T-helper 17 cell (primary cell): ENCODE measurements at places on chromosomes 3 and 15. TPM values are rescaled to one million over a fixed set of nuclear protein-coding genes. Genes with fewer than 3 reads are reported as not detected.

- peak overlapping the region; percentile 95 for H3K4me3 ChIP-seq
- H3K36me3 ChIP-seq = no peaks in the 10 kb centered on the region
- DNase-seq = no peak
- peaks cover 33% of the 10 kb centered on the region for H3K4me1 ChIP-seq
- peaks cover 14% of the 10 kb centered on the region for H3K27me3 ChIP-seq
- peak overlapping the region; percentile 79 for H3K27ac ChIP-seq
Observed at GRCh38 chr15:40108061-40108854, 421 bp downstream of the BMF start.

Gene CPN2
- not detected for total RNA-seq

DNA sequence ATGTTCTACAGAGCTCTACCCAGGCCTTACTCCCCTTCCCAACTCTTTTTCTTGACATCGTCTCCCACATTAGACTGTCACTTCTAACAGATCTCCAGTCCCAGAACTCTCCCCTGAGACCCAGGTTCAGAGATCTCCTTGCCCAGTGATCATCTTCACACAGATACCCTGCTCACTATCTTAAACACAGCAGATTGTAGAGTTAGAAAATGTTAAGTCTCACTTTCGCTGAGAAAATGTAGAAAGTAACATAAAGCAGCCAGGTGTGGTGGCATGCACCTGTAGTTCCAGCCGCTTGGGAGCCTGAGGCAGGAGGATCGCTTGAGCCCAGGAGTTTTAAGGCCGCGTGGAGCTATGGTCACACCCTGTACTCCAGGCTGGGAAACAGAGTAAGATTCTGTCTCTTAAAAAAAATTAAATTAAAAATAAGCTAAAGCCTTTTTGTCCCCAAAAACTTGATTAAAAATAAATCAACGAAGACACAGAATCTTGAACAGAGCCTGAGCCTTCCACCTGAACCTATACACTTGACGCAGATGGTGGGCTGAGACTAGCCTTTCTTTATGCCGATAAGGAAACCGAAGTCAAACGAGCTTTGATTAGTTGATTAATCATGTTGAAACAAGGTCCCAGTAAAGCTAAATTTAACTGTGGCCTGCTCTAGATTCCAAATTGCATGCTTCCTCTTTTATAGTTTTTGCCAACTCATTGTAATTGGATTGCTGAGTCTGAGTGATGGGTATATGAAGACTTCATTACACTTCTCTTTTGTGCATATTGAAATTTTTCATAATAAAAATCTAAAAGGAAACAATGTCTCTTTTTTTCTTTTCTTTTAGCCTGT, 31.3 kb upstream of the BLM start:
- no peak overlapping the region for H3K4me3 ChIP-seq
- no peak for DNase-seq
- peaks cover 8% of the 10 kb centered on the region for H3K27me3 ChIP-seq

Gene LRRIQ4
- total RNA-seq = not detected

DNA sequence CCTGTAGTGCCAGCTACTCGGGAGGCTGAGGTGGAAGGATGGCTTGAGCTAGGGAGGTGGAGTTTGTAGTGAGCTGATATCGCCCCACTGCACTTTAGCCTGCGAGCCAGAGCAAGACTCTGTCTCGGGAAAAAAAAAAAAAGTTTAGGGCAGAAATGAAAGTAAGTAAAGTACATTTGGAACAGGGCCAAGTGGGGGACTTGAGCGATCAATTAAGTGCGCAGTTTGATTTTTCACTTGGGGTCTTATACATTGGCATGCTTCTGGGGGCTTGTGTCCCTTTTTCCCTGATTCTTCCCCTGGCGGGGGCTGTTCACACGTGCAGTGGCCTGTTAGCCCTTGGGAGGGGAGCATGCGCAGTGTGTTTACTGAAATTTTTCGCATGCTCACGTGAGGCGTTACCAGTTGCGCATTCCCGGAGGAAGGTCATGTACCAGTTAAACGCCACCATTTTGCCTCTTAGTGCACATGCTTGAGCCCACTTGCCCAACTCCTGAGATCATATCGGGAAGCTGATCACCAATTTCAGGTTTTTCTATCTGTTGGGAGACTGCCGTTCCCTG, 42.0 kb downstream of the GALNT15 start:
- H3K4me1 ChIP-seq = no peaks in the 10 kb centered on the region
- no peak overlapping the region for H3K4me3 ChIP-seq
- H3K36me3 ChIP-seq = no peaks in the 10 kb centered on the region
- peaks cover 23% of the 10 kb centered on the region for H3K27me3 ChIP-seq
- no peak for DNase-seq

GRCh38 chr3:42772670-42773408, at the start of gene CCDC13:
CCDC13 (minus strand) TSS chr3:42773253; CDS start chr3:42758345, 14,908 bp downstream.
- peak; percentile 59 for DNase-seq
- H3K36me3 ChIP-seq = no peaks in the 10 kb centered on the region
- peak within 1 kb of the TSS; percentile 85 for H3K27ac ChIP-seq

- H3K4me3 ChIP-seq = no peak overlapping the region
- H3K36me3 ChIP-seq = peaks cover 17% of the 10 kb centered on the region
- no peak overlapping the region for H3K27ac ChIP-seq
- H3K4me1 ChIP-seq = peaks cover 11% of the 10 kb centered on the region
- no peak for DNase-seq
- H3K27me3 ChIP-seq = no peaks in the 10 kb centered on the region
Observed at GRCh38 chr3:195738274-195739044, 17.7 kb downstream of the MUC20 start.

DNA sequence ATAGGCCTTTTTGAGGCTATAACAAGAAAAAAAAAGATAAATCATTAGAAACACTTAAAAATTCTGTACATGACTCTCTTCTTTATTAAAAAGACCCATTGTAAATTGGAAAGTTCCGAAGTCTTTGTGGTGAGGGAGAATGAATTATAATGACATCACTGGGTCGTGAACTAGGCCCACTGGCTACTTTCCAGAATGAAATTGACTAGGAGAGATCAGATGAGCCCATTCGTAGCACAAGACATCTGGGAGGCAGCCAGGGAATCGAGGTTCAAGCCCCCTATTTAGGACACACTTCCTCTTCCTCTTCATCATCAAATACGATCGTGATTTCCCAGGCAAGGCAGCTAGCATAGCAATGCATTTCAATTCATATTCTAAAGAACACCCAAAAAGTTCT, 889.8 kb upstream of the NR2F2 start:
- no peaks in the 10 kb centered on the region for H3K27me3 ChIP-seq
- no peaks in the 10 kb centered on the region for H3K4me1 ChIP-seq
- H3K4me3 ChIP-seq = no peak overlapping the region
- no peak for DNase-seq
- H3K36me3 ChIP-seq = no peaks in the 10 kb centered on the region

GRCh38 chr15:69497076-69497475, 44.5 kb downstream of the RPLP1 start:
- no peak overlapping the region for H3K4me3 ChIP-seq
- H3K27ac ChIP-seq = no peak overlapping the region
- DNase-seq = no peak
- H3K36me3 ChIP-seq = no peaks in the 10 kb centered on the region
- peaks cover 3% of the 10 kb centered on the region for H3K4me1 ChIP-seq

DNA sequence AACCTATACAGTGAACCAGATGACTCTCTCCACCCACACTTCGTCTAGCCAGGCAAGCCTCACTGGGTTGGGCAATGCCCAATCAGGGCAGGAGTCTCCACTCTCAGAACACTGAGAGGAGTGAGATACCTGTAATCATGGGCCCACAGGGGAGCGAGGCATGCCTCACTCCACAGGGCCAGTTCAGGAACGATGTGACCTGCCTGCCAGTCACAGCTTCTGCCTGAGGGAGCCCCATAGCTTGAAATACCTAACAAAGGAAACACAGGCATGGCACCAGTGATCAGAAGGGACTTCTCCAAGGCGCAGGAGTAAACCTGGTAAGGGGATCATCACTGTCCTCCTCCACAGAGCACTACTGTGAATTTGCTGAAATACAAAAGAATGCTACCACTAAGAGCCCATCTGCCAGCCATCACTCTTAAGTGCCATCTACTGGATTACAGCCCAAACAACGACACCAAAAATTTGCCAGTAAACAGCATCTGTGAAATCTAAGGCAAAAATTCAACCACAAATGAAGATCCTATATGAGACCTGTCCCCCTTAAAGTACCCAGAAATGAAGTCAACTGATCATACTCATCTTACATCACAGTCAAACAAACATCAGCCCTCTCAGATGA, 689.9 kb upstream of the SEMA6D start:
- H3K4me1 ChIP-seq = no peaks in the 10 kb centered on the region
- no peaks in the 10 kb centered on the region for H3K36me3 ChIP-seq
- no peak overlapping the region for H3K27ac ChIP-seq
- H3K4me3 ChIP-seq = no peak overlapping the region
- DNase-seq = no peak

GRCh38 chr3:5456199-5456598, 268.7 kb downstream of the EDEM1 start:
- no peak for DNase-seq
- H3K4me1 ChIP-seq = peaks cover 2% of the 10 kb centered on the region
- peaks cover 37% of the 10 kb centered on the region for H3K27me3 ChIP-seq
- H3K36me3 ChIP-seq = peaks cover 2% of the 10 kb centered on the region

- H3K4me3 ChIP-seq = no peak overlapping the region
- no peak overlapping the region for H3K27ac ChIP-seq
- DNase-seq = no peak
- H3K27me3 ChIP-seq = no peaks in the 10 kb centered on the region
- peaks cover 5% of the 10 kb centered on the region for H3K4me1 ChIP-seq
- peaks cover 28% of the 10 kb centered on the region for H3K36me3 ChIP-seq
Observed at GRCh38 chr3:11803977-11804892, 42.5 kb downstream of the TAMM41 start.
